ENCODE measurements at places on chromosomes 6 and 20. TPM values are rescaled to one million over a fixed set of nuclear protein-coding genes. Genes with fewer than 3 reads are reported as not detected.

The LY6G6F gene
- total RNA-seq: not detected

The CDC5L gene
- 31.5 TPM for total RNA-seq

The PRND gene
- total RNA-seq: not detected

The VGLL2 gene
- total RNA-seq: 108 TPM

The HLA-DRA gene
- total RNA-seq: 19.9 TPM

The ARFGAP1 gene
- total RNA-seq: 42.2 TPM

The ZSCAN9 gene
- total RNA-seq: 6.4 TPM

The SENP6 gene
- total RNA-seq: 59.6 TPM

The RNF217 gene
- total RNA-seq: 15.4 TPM

The KIAA1755 gene
- total RNA-seq: 0.16 TPM

The IRF4 gene
- 0.59 TPM for total RNA-seq

The BMP7 gene
- total RNA-seq: not detected

The CRISP3 gene
- not detected for total RNA-seq

The APCDD1L gene
- 1.2 TPM for total RNA-seq

The TFAP2A gene
- 0.15 TPM for total RNA-seq

The BHLHE23 gene
- not detected for total RNA-seq

The GNMT gene
- total RNA-seq: 0.74 TPM

The SOX18 gene
- 23.6 TPM for total RNA-seq

The ASIP gene
- total RNA-seq: not detected

Data from psoas muscle (tissue), 8 donors.